Caco-2 (cell line): ENCODE measurements at places on chromosomes 2 and 18.
A peak's percentile ranks its signal among the peaks of the same experiment; 100 is the strongest.

GRCh38 chr2:24870891-24871705 lies 48.9 kb downstream of the ADCY3 start:
- no peaks in the 10 kb centered on the region for H3K27me3 ChIP-seq
- no peaks in the 10 kb centered on the region for H3K36me3 ChIP-seq
- H3K27ac ChIP-seq = no peak overlapping the region

- H3K27ac ChIP-seq = no peak overlapping the region
- no peak for DNase-seq
- H3K27me3 ChIP-seq = no peaks in the 10 kb centered on the region
- H3K4me3 ChIP-seq = peak overlapping the region; percentile 24
- H3K4me1 ChIP-seq = no peaks in the 10 kb centered on the region
Measured at GRCh38 chr18:36298126-36298741, 721 bp downstream of the FHOD3 start.

GRCh38 chr2:191797500-191797899 lies 49.4 kb downstream of the CAVIN2 start:
- H3K4me3 ChIP-seq = no peak overlapping the region
- no peak overlapping the region for H3K27ac ChIP-seq

GRCh38 chr18:47260120-47260923 lies 8.9 kb upstream of the SKOR2 start:
- H3K27ac ChIP-seq = no peak overlapping the region
- H3K36me3 ChIP-seq = no peaks in the 10 kb centered on the region
- H3K27me3 ChIP-seq = no peaks in the 10 kb centered on the region
- no peak overlapping the region for H3K4me3 ChIP-seq

GRCh38 chr18:45571714-45572113 lies 43.6 kb upstream of the SLC14A2 start:
- H3K4me1 ChIP-seq = peaks cover 16% of the 10 kb centered on the region
- DNase-seq = no peak
- H3K27ac ChIP-seq = no peak overlapping the region
- no peak overlapping the region for H3K4me3 ChIP-seq

GRCh38 chr2:64945973-64946768 lies 43.0 kb upstream of the SLC1A4 start:
- no peaks in the 10 kb centered on the region for H3K36me3 ChIP-seq
- no peaks in the 10 kb centered on the region for H3K27me3 ChIP-seq
- H3K4me1 ChIP-seq = peaks cover 7% of the 10 kb centered on the region; the same call in 1 of the 2 replicates
- no peak overlapping the region for H3K27ac ChIP-seq

DNA sequence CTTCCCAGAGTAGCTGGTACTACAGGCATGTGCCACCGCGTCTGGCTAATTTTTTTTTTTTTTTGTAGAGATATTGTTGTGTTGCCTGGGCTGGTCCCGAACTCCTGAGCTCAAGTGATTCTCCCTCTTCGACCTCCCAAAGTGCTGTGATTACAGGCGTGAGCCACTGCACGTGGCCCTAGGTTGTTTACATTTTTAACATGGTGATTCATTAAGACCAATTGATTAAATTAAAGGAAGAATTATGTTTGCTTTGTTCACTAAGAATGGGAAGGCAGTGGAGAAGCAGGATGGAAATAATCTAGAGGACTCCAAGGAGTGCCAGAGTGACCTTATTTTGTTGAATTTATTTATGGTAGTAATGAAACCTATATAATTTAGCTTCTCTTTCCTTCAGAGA lies 7.5 kb downstream of the LCLAT1 start:
- no peaks in the 10 kb centered on the region; the same call in 1 of the 2 replicates for H3K36me3 ChIP-seq
- H3K27me3 ChIP-seq = no peaks in the 10 kb centered on the region
- no peak overlapping the region for H3K27ac ChIP-seq
- peaks cover 43% of the 10 kb centered on the region for H3K4me1 ChIP-seq
- no peak overlapping the region for H3K4me3 ChIP-seq
- no peak for DNase-seq

DNA sequence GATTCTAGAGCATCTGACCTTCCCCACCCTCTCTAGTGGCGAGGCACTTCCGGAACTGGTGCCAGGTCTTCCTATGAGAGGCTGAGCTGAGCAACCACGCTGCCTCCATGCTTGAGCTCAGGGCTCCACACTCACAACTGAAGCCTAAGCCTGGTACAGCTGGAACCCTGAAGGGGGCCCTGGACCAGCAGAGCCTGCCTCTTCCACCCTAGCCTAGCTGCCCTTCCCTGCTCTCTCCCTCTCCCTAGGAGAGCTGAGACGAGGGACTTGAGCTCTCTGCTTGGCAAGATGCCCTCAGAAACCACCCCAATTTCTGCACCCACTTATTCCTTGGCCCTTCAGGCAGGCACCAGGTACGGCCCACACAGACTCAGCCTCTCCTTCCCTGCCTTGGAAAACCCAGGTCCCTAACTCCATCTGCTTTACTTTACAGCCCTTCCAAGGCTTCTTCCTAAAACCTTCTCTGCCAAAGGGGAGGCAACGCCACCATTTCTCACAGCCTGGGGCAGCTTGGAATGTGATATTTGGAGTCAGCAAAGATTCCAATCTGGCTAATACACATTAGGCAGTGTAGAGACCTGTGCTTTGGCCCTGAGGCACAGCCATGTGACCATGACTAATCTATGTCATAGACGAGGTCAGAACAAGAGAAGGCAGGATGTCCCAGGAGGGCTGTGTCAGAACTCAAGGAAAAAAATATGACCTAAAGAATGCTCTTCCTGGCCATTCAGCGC lies 18.8 kb downstream of the COX7A2L start:
- peak; percentile 36 for DNase-seq
- H3K27me3 ChIP-seq = no peaks in the 10 kb centered on the region
- no peak overlapping the region for H3K4me3 ChIP-seq
- peaks cover 1% of the 10 kb centered on the region for H3K36me3 ChIP-seq
- peaks cover 4% of the 10 kb centered on the region; the same call in 1 of the 2 replicates for H3K4me1 ChIP-seq

DNA sequence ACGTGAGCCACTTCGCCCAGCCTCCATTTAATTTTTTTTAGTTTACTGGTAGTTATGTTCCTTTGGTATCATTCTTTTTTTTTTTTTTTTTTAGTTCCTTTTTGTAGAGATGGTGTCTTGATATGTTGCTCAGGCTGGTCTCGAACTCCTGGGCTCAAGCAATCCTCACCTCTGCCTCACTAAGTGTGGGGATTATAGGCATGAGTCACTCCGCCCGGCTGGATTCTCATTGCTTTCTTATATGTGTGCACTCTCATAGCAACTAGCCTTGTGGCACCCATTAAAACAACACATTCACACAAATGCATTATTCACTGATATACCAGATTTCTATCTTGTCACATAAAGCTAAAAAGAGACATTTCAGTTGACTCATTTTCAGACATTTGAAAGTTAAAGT lies 4.2 kb downstream of the TTC27 start:
- no peaks in the 10 kb centered on the region for H3K36me3 ChIP-seq
- no peaks in the 10 kb centered on the region for H3K27me3 ChIP-seq
- no peaks in the 10 kb centered on the region; the same call in 1 of the 2 replicates for H3K4me1 ChIP-seq
- no peak for DNase-seq

- no peak overlapping the region for H3K4me3 ChIP-seq
- no peaks in the 10 kb centered on the region for H3K27me3 ChIP-seq
- H3K36me3 ChIP-seq = no peaks in the 10 kb centered on the region
- DNase-seq = no peak
Measured at GRCh38 chr2:14125624-14126293, 506.8 kb upstream of the LRATD1 start.

GRCh38 chr2:33607905-33608304 lies 8.8 kb upstream of the FAM98A start:
- H3K4me3 ChIP-seq = no peak overlapping the region
- H3K27me3 ChIP-seq = no peaks in the 10 kb centered on the region
- H3K36me3 ChIP-seq = no peaks in the 10 kb centered on the region
- H3K4me1 ChIP-seq = no peaks in the 10 kb centered on the region; the same call in 1 of the 2 replicates
- DNase-seq = no peak

- H3K4me1 ChIP-seq = no peaks in the 10 kb centered on the region
- DNase-seq = no peak
- no peaks in the 10 kb centered on the region for H3K27me3 ChIP-seq
- no peak overlapping the region for H3K27ac ChIP-seq
- H3K36me3 ChIP-seq = no peaks in the 10 kb centered on the region
- H3K4me3 ChIP-seq = no peak overlapping the region
Measured at GRCh38 chr18:76935722-76936337, 113.5 kb downstream of the ZNF236 start.

DNA sequence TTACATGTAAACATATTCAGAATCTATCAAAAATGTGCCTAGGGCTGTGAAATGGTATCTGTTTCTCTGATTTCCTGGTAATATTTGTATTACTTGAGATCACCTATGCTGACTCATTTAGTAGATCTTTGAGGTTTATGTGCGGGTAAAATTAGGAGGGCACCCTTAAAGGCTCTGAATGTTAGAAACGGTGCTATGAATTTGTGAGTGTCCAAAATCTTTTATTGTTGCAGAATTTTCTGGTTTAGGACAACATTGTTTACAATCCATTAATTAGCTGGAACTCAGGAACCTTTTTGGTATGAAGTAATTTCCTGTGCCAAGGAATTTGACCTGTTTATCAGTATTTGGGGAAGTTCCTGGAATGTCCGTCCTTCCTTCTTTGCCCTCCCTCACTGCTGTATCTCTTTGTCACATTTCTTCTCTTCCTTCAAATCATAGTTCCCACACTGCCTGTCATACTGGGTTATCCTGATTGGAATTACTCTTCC lies 130.5 kb downstream of the TANC1 start:
- H3K27ac ChIP-seq = peak overlapping the region; percentile 70
- no peaks in the 10 kb centered on the region for H3K27me3 ChIP-seq
- DNase-seq = no peak
- no peaks in the 10 kb centered on the region for H3K36me3 ChIP-seq
- H3K4me3 ChIP-seq = no peak overlapping the region
- H3K4me1 ChIP-seq = peaks cover 22% of the 10 kb centered on the region

DNA sequence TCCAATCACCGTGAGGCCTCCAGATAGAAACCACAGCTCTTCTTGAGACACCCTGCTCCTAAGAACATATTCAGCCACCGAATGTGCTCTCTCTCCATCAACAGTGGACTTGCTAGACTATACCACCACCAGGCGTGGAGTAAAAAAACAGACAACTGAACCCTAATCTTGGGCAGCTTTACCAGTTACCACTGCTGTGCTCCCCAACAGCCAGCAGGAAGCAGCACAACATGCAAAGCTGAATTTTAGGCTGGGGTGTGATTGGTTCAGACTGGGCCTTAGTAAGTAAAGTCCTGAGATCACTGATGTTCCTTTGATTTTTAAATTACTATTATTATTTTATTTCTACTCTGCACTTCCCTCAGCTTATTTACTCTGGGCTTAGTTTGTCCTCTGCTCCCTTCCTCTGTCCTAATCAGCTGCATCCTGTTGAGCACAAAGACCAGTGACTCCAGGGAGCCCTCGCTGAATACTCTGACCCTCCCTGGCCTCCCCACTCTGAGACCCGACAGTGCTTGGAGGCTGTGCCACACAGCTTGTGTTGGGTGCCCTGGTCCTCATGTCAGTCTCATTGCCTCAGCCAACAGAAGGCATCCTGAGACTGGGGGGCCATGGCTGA lies 21.9 kb downstream of the MRPL35 start:
- no peak for DNase-seq
- H3K36me3 ChIP-seq = no peaks in the 10 kb centered on the region
- H3K27me3 ChIP-seq = no peaks in the 10 kb centered on the region

- no peaks in the 10 kb centered on the region for H3K36me3 ChIP-seq
- no peak overlapping the region for H3K4me3 ChIP-seq
- no peaks in the 10 kb centered on the region for H3K4me1 ChIP-seq
Measured at GRCh38 chr2:237754626-237755248, 43.8 kb upstream of the RBM44 start.

DNA sequence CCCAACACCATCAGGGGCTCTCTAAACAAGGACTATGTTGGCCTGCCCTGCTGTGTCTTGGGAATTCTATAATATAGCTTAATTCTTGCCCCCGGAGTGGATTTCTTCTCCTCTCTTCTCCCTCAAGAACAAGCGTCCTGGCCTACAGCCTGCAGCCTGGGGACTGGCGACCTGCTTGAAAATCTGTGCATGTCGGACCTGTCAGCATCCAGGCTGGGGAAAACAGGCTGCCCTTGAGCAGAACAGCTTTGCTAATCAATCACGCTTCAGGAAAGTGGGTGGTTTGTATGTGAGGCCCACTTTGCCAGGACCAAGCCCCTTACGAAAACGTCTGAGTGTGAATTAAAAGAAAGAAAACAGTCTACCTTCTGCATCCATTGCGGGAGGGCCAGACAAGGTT lies 116.7 kb downstream of the BCL2 start:
- no peaks in the 10 kb centered on the region for H3K4me1 ChIP-seq
- H3K36me3 ChIP-seq = no peaks in the 10 kb centered on the region
- H3K27ac ChIP-seq = no peak overlapping the region
- no peaks in the 10 kb centered on the region for H3K27me3 ChIP-seq

- no peaks in the 10 kb centered on the region for H3K36me3 ChIP-seq
- no peak overlapping the region for H3K27ac ChIP-seq
- H3K4me3 ChIP-seq = no peak overlapping the region
- H3K27me3 ChIP-seq = no peaks in the 10 kb centered on the region
- no peaks in the 10 kb centered on the region for H3K4me1 ChIP-seq
Measured at GRCh38 chr2:181177376-181177775, 197.0 kb downstream of the UBE2E3 start.

- H3K4me1 ChIP-seq = no peaks in the 10 kb centered on the region
- H3K27ac ChIP-seq = no peak overlapping the region
- H3K27me3 ChIP-seq = no peaks in the 10 kb centered on the region
- DNase-seq = peak; percentile 82
- no peaks in the 10 kb centered on the region for H3K36me3 ChIP-seq
- no peak overlapping the region for H3K4me3 ChIP-seq
Measured at GRCh38 chr2:130920415-130921163, 83.9 kb downstream of the ARHGEF4 start.

- DNase-seq = no peak
- H3K4me3 ChIP-seq = no peak overlapping the region
- H3K4me1 ChIP-seq = no peaks in the 10 kb centered on the region
- no peaks in the 10 kb centered on the region for H3K27me3 ChIP-seq
Measured at GRCh38 chr2:143514413-143514812, 385.2 kb downstream of the ARHGAP15 start.

- H3K27ac ChIP-seq = no peak overlapping the region
- peaks cover 16% of the 10 kb centered on the region for H3K4me1 ChIP-seq
- DNase-seq = no peak
- peaks cover 12% of the 10 kb centered on the region for H3K36me3 ChIP-seq
- no peak overlapping the region for H3K4me3 ChIP-seq
Measured at GRCh38 chr2:54663424-54664030, 59.9 kb upstream of the EML6 start.

GRCh38 chr2:181241797-181242196 lies 215.4 kb upstream of the ITGA4 start:
- H3K27me3 ChIP-seq = no peaks in the 10 kb centered on the region
- DNase-seq = no peak
- no peak overlapping the region for H3K4me3 ChIP-seq

GRCh38 chr2:154963511-154963910 lies 265.0 kb downstream of the KCNJ3 start:
- no peaks in the 10 kb centered on the region for H3K27me3 ChIP-seq
- H3K36me3 ChIP-seq = no peaks in the 10 kb centered on the region
- DNase-seq = no peak
- H3K4me3 ChIP-seq = no peak overlapping the region
- no peak overlapping the region for H3K27ac ChIP-seq
- no peaks in the 10 kb centered on the region for H3K4me1 ChIP-seq

GRCh38 chr2:134773335-134773734 lies 54.5 kb upstream of the TMEM163 start:
- H3K27me3 ChIP-seq = no peaks in the 10 kb centered on the region
- H3K4me3 ChIP-seq = no peak overlapping the region
- H3K27ac ChIP-seq = no peak overlapping the region
- H3K36me3 ChIP-seq = no peaks in the 10 kb centered on the region
- no peak for DNase-seq
- peaks cover 3% of the 10 kb centered on the region; the same call in 1 of the 2 replicates for H3K4me1 ChIP-seq
